ENCODE measurements at places on chromosomes 12 and 14.

- no peak for DNase-seq
Observed at GRCh38 chr14:71089971-71090370, 182.7 kb downstream of the PCNX1 start.

DNA sequence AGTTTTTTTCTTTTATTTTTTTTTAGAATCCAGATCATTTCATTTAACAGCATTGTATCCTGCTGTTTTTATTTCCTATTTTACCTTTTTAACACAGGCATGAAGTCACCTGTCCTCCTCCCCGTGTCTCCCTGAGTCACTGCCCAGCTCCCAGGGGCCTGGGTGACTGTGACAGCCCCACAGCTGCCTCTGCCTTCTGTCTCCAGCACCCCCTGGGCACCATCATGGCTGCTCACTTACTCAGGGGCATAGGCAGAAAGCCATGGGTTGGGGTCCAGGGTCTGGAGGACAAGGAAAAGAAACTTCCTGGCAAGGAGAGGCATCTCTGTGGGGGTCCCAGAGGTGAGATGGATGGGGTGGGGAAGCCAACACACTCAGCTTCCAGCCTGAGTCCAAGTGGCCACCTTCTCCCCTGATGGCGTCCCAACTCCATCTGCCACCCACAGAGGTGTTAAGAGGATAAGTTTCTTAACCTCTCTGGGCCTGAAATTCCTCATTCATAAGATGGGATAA, 25.3 kb downstream of the TMEM63C start:
- DNase-seq = no peak

GRCh38 chr12:15662303-15662980, 126.7 kb downstream of the EPS8 start:
- DNase-seq = no peak

DNA sequence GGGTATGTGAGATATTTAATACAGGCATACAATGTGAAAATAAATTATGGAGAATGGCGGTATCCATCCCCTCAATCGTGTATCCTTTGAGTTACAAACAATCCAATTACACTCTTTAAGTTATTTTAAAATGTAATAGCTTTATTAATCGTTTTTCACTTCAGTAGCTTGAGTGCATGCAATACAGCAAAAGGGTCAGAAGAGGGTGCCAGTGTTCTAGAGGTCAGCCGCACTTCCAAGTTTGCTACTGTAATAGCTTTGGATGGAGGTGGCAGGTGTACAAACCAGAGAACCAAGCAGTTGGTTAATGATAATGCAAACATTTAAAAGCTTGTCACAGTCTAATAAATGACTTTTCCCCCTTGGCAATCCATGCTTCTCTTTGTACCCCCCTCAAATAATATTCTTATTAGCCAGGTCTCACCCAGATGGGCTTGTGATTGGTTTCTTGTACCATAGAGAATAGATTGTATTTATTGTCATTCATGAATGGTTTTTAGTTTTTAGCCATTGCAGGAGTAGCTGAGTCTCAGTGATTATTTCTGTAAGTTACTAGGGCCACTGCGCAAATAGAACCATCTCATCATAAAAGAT, 127.0 kb downstream of the ERC1 start:
- DNase-seq = peak; percentile 46

DNA sequence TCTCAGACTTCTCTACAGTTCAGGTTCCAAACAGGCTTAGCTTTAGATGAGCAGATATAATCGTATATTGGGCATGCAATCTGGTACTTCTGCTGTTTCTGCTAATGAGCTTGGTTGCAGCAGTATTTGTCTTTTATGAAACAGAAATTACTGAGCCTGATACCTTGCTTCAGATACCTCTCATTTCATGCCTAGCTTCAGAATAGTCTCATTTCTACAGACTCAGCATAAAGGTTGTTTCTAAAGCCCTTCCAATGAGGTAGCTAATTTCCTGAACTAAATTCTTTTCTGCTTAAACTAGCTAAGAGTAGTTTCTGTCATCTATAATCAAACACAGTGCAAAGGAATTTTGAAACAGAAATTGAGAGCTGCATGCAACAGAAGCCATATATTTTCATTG, 275.0 kb upstream of the KITLG start:
- DNase-seq = no peak
